ENCODE measurements at places on chromosomes 2 and 18.

DNA sequence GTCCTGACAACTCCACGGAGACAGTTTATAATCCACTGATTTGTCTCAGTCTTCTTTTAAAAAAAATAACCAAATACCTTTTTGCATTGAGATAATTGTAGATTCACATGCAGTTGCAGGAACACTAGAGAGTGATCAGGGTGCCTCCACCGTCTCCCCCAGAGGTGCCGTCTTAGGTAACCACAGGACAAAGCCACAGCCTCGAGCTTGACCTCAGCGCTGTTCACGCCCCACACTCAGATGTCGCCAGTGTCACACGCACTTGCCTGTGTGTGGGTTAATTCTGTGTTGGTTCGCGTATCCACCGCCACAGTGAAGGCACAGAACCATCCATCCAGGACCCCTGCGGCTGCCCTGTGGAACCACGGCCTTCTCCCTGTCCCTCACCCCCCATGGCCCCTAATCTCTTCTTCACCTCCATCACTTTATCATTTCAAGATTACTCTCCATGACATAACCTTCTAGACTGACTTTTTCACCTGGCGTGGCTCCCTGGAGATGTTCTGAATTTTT is 295.0 kb upstream of the HDAC4 start:
- peak; percentile 80 for DNase-seq

GRCh38 chr2:70746094-70746974 is 21.7 kb downstream of the ADD2 start:
- no peak for DNase-seq

DNA sequence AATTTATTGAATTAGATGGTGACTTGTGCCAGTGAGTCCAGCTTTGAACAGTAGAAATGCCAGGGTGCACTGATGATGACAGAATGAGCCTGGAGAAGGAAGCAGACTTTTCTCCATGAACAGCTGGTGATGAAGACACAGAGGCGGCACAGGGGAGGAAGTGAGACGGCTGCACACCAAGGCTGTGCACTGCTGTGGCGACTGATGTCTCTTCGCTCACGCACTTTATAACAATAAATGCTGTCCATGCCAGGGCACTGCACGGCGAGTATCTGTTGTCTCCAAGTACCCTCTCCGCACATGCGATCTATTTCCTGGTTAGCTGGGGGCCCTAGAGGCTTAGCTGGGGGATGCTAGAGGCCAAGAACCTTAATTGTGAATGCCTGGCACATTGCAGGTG is 175.2 kb downstream of the TMEM200C start:
- DNase-seq, result no peak

- DNase-seq, result no peak
Measured at GRCh38 chr18:38545071-38545470, 979.5 kb upstream of the CELF4 start.

- no peak for DNase-seq
Measured at GRCh38 chr18:59646963-59647307, 50.3 kb downstream of the CCBE1 start.

- no peak for DNase-seq
Measured at GRCh38 chr2:46537046-46537445, 57.7 kb downstream of the TMEM247 start.

- no peak for DNase-seq
Measured at GRCh38 chr2:174591740-174592139, 5.9 kb downstream of the WIPF1 start.

All from osteocyte (in vitro differentiated cells).